Activated CD8-positive, alpha-beta memory T cell treated with anti-CD3 and anti-CD28 coated beads for 4 hours (primary cell): ENCODE measurements at places on chromosomes 2 and 18.

- DNase-seq = no peak
Measured at GRCh38 chr18:69401972-69402532, 1.4 kb downstream of the DOK6 start.

DNA sequence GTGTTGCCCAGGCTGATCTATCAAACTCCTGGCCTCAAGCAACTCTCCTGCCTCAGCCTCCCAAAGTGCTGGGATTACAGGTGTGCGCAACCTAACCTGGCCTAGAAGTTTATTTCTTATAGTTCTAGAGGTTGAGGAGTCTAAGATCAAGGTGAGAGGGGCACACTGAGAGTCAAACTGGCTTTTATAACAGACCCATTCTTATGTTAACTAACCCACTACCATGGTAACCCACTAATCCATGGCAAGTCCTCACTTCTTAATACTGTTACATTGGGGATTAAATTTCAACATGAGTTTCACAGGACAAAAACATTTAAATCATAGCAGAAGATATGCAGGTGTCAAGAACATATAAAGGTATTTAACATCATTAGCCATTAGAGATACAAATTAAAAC, 50.6 kb downstream of the MDH1 start:
- no peak for DNase-seq

DNA sequence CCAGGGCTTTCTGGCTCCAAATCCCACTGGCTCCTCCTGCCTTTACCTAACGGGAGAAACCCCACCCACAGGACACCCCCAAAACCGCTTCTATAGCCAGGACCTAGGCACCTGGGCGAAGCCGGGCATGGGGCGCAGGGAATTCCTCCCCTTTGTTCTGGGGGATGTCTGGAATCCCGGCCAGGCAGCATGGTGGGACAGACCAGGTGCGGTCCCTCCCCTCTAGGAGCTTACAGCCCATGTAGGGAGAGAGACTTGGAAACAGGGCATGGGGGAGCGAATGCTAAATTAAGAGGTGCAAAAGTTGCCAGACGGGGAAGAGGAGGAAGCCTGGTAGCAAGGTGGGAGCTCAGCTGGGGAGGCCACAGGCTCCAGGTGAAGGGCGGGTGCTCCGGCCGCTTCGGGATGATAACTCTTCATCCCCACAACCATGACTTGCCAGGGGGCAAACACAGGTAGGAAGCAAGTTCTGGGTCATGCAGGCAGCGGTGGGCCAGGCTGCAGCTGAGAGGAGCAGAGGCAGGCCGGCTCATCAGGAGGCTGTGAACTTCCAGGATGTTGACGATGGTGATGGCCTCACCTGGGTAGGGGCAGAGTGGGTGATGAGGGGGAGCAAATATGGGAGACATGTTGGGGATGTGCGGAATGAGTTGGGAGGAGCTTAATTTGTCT, 1.3 kb downstream of the TMEM37 start:
- no peak for DNase-seq

DNA sequence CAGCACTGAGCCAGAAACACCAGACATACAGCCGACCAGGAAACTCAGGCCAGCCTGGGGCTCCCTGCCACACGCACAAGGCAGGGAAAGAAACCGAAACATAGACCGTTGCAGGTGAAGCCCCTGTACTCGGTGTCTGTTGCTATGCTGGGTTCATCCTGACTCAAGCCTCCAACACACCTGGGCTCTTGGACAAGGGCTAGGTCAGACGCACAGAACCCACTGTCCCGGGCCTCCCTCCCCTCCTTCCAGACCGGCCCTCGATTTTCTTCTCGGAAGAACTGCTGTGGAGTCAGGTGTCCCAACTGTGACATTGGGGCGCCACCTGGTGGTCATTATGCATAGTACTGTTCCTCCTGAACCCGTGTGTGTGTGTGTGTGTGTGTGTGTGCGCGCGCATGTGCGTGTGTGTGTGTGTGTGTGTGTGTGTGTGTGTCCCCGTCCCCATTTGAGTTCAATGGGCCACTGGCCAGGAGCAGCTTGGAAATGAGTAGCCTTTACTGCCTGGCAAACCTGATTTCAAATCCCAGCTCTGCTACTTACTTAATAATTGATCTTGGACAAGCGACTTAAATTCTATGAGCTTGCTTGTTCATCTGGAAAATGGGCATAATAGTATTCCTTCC, 55.4 kb upstream of the GLI2 start:
- peak; percentile 51 for DNase-seq

DNA sequence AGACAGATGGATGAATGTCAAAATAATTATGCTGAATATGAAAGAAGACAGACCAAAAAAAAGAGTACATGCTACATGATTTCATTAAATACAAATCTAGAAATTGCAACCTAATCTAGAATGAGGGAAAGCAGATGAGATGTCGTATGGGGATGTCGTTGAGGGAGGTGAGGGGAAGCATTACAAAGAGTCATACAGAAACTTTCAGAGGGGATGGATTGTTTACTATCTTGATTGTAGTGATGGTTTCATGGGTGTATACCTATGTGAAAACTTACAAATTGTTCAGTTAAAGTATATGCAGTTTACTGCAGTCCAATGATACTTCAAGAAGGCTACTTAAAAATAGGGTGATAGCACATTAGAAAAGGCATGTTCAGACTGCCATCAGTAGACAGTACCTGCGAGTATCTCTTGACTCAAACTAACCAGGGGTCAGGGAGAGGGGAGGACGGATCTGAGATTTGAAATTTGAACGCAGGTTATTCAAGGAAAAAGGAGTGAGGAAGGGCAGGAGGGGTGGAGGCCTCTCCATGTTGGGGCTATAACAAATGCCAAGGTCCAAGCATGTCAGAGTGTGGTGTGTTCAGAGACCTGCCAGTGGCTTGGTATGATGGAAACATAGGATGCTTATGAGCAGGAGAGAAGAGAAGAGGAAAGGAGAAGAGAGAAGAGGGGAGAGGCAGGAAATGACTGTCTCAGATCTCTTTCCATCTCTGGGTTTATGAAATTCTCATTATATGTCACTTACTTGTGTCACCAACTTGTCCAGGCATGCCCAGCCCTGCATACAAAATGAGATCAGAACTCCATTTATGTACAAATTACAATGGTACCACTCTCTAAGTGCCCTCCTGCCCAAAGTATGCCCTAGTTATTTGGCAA, 257.3 kb upstream of the CXCR4 start:
- DNase-seq = no peak

GRCh38 chr2:240725671-240726070, 34.0 kb downstream of the AQP12A start:
- DNase-seq = no peak

DNA sequence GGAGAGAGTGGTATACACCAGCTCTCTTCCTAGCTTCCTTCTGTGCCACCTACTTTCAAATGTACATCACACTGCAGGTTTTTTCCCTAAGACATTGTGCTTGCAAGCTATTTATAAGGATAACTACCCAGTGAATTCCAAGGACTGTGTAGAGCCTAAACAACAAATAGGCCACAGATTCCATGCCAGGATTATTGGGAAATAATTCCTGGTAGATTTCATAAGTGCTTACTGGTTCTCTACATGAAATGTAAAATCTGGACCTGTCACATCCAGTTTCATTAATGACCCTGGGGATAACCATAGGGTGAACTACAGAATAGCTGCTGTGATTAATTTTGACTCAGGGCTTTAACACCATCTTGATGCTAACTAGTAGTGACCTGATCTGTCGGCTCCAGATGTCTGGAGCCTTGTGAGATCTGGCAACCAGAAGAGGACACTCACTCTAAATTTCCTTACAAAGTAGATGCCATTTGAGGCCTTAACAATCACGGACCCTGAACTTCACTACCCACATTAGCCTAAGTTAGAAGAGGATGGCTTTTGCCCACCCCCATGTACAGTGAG, 34.3 kb upstream of the LGALSL start:
- DNase-seq = no peak

- no peak for DNase-seq
Measured at GRCh38 chr2:2547451-2547850, 216.4 kb upstream of the MYT1L start.

- no peak for DNase-seq
Measured at GRCh38 chr2:27878825-27879224, 11.4 kb downstream of the RBKS start.

DNA sequence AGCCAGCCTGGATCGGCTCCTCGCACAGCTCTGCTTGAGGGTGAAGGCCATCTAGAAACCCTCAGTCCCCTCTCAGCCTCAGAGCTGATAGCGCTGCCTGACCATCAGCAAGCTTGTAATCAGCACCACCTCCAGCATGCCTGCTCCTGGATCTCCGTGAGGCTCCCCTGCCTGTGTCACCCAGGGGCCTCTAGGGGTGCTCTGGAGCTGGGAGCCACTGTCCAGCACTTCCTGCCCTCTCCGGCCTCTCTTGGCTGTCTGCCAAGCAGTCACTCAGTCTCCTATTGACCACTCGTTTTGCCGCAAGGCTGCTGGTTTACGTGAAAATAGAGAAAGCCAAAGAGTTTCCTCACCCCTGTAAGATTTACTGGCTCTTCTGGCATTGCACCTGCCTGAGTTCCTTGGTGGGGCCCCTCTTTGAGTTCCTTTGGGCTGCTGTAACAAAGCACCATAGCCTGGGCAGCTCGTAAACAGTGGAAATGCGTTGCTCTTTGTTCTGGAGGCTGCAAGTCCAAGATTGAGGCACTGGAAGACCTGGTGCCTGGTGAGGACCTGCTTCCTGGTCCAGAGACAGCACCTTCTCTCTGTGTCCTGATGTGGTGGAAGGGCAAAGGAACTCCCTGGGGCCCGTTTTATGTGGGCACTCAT, 17.9 kb downstream of the CAPN10 start:
- no peak for DNase-seq

- DNase-seq = no peak
Measured at GRCh38 chr2:11716689-11717321, 29.6 kb upstream of the LPIN1 start.

GRCh38 chr2:68279691-68280090, 27.4 kb upstream of the PPP3R1 start:
- DNase-seq = no peak

GRCh38 chr2:48414980-48415835, 114.7 kb upstream of the STON1 start:
- no peak for DNase-seq

DNA sequence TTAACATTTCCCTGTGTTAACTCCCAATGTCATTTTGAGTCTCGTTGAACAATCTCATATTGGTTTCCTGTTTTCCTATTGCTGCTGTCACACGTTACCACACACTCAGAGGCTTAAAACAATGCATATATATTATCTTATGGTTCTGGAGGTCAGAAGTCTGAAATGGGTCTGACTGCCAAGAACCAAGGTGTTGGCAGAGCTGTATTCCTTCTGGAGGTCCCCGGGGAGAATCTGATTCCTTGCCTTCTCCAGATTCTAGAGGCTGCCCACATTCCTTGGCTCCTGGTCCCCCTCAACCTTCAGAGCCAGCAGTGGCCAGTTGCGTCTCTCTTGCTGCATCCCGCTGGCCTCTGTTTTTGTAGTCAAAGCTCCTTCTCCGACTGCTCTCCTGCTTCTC, 17.5 kb downstream of the COL4A4 start:
- no peak for DNase-seq

DNA sequence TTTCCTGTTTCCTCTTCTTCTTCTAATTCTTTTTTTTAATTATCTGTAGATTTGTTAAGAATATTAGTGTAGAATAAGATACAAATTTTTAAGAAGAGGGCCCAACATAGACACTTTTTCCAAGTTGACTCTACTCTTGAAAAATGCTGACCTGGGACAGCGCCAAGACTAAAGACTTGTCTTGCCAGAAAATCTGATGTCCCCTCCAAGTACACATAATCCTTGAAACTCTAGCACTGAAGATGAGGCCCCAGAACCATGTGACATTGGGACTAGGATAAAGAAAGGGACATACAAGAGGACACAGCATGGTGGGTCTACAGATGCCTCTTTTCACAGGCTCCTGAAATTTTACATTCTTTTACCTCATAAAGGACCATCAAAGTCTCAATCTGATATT, 271.6 kb upstream of the SESTD1 start:
- DNase-seq = no peak

DNA sequence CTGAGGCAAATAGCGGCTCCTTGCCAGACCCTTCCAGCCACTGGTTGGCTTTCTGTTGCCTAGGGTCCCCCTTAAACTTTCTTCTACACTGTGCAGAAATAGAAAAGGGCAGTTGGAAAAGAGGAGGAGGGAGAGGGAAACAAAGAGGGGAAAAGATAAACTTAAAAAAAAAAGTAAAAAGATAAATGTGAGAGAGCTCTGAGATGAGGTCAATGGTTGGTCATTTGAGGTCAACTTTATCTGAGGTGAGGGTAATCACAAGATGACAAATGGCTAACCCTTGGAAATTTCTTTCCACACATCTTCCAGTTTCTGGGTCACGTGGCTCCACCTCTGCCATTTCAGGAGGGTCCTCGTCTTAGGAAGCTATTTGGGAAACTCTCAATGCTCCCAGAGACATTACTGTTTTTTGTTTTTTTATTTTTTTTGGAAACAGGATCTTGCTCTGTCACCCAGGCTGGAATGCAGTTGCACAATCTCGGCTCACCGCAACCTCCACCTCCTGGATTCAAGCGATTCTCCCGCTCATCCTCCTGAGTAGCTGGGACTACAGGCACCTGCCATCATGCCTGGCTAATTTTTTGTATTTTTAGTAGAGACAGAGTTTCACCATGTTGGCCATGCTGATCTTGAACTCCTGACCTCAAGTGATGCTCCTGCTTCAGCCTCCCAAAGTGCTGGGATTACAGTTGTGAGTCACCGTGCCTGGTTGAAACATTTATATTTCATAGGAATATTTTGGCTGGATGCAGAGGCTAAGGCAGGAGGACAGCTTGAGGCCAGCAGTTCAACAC, 199.9 kb downstream of the TGIF1 start:
- DNase-seq = no peak

GRCh38 chr2:84158605-84159004, 300.5 kb downstream of the SUCLG1 start:
- DNase-seq = no peak

- no peak for DNase-seq
Measured at GRCh38 chr2:202387608-202388342, 11.6 kb downstream of the BMPR2 start.

GRCh38 chr2:177669201-177669600, 276.6 kb downstream of the AGPS start:
- no peak for DNase-seq

DNA sequence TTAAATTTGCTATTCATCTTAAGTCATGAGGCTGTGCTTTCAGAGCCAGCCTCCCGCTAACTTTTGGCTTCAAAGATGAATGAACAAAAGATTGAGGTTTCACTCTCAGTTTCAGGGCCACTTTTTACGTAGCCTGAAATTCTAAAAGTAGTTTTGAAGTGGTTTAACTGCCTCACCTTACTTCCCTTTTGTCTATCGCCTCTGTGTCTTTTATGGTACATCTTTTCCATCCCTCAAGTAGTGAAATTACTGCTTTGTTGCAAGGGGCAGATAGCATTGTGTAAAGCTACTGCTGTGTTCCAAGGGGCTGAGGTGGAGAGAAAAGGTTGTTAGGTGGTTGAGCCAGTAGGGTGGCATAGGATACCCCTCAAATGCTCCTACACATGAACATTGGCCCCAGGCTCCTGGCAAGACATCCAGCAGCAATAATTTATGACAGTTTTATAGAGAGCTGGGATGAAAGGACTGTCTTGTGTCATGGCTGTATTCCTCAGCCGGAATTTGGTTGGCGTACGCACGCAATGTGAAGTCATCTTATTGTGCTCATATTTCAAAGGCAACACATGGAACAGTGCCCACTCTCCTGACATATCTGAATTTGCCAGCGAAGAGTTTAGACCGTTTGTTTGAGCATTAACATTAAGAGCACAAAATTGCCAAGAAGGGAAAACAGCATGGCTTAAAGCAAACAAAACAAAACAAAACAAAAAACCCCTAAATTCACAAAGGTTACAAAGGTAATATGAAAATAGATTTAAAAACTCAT, 32.2 kb downstream of the QPCT start:
- DNase-seq = no peak
